ENCODE measurements at places on chromosomes 13 and 19. TPM values are rescaled to one million over a fixed set of nuclear protein-coding genes. Genes with fewer than 3 reads are reported as not detected.

DNA sequence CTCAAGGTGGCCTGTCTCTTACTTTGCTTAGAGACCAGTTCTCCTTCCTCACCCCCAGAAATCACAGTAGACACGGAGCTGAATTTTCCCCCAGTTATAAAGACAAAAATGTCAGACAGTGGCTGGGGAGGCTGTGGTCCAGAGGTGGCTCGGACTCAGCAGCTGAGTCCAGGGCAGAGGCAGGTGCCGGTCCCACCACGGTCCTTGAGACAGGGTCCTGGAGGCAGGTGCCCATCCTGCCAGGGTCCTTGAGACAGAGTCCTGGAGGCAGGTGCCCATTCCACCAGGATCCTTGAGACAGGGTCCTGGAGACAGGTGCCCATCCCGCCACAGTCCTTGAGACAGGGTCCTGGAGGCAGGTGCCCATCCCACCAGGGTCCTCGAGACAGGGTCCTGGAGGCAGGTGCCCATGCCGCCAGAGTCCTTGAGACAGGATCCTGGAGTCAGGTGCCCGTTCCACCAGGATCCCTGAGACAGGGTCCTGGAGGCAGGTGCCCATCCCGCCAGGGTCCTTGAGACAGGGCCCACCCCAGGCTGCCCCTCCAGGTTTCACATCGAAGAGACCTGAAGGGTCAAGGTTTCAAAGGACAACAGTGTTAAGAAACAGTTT is 23.1 kb downstream of the PEPD start:
- no peak overlapping the region for H3K27ac ChIP-seq
- no peak for DNase-seq
- H3K4me1 ChIP-seq: no peaks in the 10 kb centered on the region
- no peaks in the 10 kb centered on the region for H3K27me3 ChIP-seq
- no peak overlapping the region for H3K4me3 ChIP-seq

- H3K4me3 ChIP-seq: no peak overlapping the region
- H3K36me3 ChIP-seq: no peaks in the 10 kb centered on the region
- H3K27me3 ChIP-seq: no peaks in the 10 kb centered on the region
Observed at GRCh38 chr13:110991991-110992508, 77.2 kb upstream of the ANKRD10 start.

GRCh38 chr13:109572389-109572788 is 214.0 kb downstream of the IRS2 start:
- no peak for DNase-seq
- no peaks in the 10 kb centered on the region for H3K4me1 ChIP-seq
- no peak overlapping the region for H3K27ac ChIP-seq
- H3K4me3 ChIP-seq: no peak overlapping the region
- no peaks in the 10 kb centered on the region for H3K27me3 ChIP-seq

DNA sequence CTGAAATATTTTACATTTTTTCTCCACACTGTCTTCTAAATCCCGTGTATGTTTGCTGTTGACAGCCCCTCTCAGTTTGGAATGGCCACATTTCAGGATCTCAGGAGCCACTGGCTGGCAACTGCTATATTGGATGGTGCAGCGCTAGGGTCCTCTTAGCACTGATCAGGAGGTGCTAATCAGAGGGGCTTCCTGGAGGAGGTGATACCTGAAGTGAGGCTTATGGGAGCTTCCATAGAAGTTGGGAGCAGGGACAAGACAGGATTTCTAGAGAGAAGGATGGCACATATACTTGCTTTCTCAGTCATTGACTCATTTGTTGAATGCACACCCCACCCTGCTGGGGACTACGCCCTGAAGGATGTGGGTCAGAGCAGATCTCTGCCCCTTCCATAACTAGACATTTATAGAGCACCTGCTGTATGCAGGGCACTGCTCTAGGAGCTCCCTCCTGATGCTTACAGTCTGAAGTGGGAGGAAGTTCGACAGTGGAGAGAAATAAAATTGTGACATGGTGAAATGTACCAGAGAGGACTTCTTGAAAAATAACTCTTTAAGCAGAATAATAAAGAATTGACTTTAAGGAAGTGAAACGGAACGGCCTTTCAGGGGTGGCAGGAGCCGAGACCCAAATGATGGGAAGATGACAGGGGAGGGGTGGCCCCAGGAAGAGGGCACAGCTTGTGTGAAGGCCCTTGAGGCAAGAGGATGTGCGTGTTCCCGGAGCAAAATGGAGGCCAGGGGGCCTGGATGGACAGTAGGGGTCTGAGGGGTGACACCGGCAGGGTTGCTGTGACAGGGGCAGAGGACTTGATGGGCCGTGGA is 13.1 kb downstream of the AP2A1 start:
- no peaks in the 10 kb centered on the region for H3K4me1 ChIP-seq
- H3K4me3 ChIP-seq: no peak overlapping the region
- H3K27me3 ChIP-seq: no peaks in the 10 kb centered on the region
- H3K27ac ChIP-seq: no peak overlapping the region
- no peak for DNase-seq

CBY2 gene
- not detected for total RNA-seq

- no peaks in the 10 kb centered on the region for H3K4me1 ChIP-seq
- DNase-seq: no peak
- no peaks in the 10 kb centered on the region for H3K36me3 ChIP-seq
- peak overlapping the region; percentile 10 for H3K4me3 ChIP-seq
Observed at GRCh38 chr19:23071147-23071511, 45.7 kb upstream of the ZNF730 start.

- H3K4me1 ChIP-seq: peaks cover 24% of the 10 kb centered on the region
- H3K36me3 ChIP-seq: no peaks in the 10 kb centered on the region
- DNase-seq: no peak
- H3K27ac ChIP-seq: no peak overlapping the region
Observed at GRCh38 chr19:576768-577438, 4.5 kb downstream of the BSG start.

GRCh38 chr13:30804474-30804873 is 69.1 kb downstream of the ALOX5AP start:
- no peak for DNase-seq
- no peak overlapping the region for H3K4me3 ChIP-seq
- H3K27me3 ChIP-seq: no peaks in the 10 kb centered on the region
- no peak overlapping the region for H3K27ac ChIP-seq
- H3K4me1 ChIP-seq: no peaks in the 10 kb centered on the region

DNA sequence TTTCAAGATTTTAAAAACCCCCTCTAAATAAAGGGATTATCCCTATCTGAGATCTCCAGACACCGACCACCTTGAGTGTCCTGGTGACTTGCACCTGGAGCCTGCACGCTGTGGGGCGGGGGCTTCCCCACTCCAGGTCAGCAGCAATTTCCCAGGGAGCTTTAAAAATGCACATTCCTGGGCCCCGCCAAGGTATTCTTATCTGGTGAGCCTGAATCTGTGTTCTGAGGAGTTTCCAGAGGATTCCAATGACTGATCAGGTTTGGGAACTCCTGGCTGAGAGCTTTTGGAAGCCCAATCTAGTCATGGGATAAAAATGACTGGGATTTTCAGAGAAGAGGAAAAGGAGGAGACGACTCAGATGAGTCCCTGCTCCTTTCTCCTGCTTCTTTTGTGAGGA is 66.1 kb downstream of the FGF9 start:
- DNase-seq: no peak
- H3K4me3 ChIP-seq: no peak overlapping the region
- no peaks in the 10 kb centered on the region for H3K27me3 ChIP-seq

GRCh38 chr19:5652261-5652660 is 28.1 kb downstream of the MICOS13 start:
- no peaks in the 10 kb centered on the region for H3K36me3 ChIP-seq
- no peaks in the 10 kb centered on the region for H3K4me1 ChIP-seq
- no peak for DNase-seq
- H3K27ac ChIP-seq: no peak overlapping the region

KLK15 gene
- total RNA-seq: not detected

- H3K27ac ChIP-seq: peak overlapping the region; percentile 100
- no peak overlapping the region for H3K4me3 ChIP-seq
- no peaks in the 10 kb centered on the region for H3K27me3 ChIP-seq
- peaks cover 18% of the 10 kb centered on the region for H3K4me1 ChIP-seq
Observed at GRCh38 chr19:12786141-12786870, 5.0 kb upstream of the JUNB start.

DNA sequence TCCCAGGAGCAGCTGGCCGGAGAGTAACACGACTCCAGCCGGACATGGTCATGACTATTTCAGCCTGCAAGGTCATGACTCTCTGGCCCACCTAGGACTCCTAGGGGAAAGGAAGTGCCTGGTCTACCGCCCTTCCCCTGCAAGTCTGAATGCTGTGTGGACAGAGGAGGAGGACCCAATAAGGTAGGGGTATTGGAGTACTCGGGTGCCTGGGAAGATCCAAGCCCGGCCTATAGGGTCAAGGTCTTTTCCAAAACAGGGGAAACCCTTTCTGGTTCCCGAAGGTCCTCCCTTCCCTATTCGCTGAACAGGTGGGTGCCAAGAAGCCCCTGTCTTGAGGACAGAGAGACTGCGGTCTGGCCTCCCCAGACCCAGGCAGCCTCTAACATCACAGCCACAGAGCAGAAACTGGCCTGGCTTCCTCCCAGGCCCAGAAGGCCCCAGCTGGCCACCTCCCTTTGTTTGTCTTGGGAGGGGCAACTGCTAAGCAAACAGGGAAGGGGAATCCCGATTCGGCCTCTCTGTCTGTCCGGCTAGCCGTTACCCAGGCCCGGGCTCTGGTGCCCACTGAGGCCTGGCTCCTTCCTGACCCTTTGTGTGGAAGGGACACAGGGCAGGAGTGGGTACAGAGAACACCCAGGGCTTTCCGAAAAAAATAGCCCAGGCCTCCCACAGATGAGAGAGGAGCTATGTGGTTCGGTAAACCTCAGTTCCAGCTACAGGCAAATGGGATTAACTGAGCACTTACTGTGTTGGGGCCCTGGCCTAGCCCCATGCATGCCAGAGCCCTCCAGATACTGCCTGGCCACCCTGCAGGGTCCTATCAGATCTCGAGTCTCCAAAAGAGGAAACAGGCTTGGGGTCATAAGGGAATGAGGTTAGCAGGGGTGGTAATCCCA is 5.2 kb upstream of the GRAMD1A start:
- no peaks in the 10 kb centered on the region for H3K4me1 ChIP-seq
- H3K4me3 ChIP-seq: no peak overlapping the region
- DNase-seq: no peak
- no peaks in the 10 kb centered on the region for H3K36me3 ChIP-seq
- H3K27ac ChIP-seq: peak overlapping the region; percentile 33
- no peaks in the 10 kb centered on the region for H3K27me3 ChIP-seq

STAP2 gene
- total RNA-seq: 6.7 TPM

RXFP2 gene
- 0.61 TPM for total RNA-seq

GRCh38 chr19:36093146-36093662 is 17.7 kb upstream of the OVOL3 start:
- no peak overlapping the region for H3K27ac ChIP-seq
- H3K4me3 ChIP-seq: no peak overlapping the region
- no peaks in the 10 kb centered on the region for H3K4me1 ChIP-seq
- H3K36me3 ChIP-seq: no peaks in the 10 kb centered on the region

GRCh38 chr13:31068119-31068423 is 93.6 kb downstream of the HSPH1 start:
- H3K27ac ChIP-seq: no peak overlapping the region
- H3K36me3 ChIP-seq: no peaks in the 10 kb centered on the region
- no peak overlapping the region for H3K4me3 ChIP-seq
- DNase-seq: no peak
- no peaks in the 10 kb centered on the region for H3K27me3 ChIP-seq

PNMA8B gene
- 7.9 TPM for total RNA-seq

IL27RA gene
- total RNA-seq: 10.0 TPM

ZNF296 gene
- total RNA-seq: 0.27 TPM

GRCh38 chr13:33015791-33016323 is 366 bp upstream of the KL start:
- peaks cover 4% of the 10 kb centered on the region for H3K4me1 ChIP-seq
- peak overlapping the region; percentile 33 for H3K4me3 ChIP-seq
- peak; percentile 17 for DNase-seq
- H3K27me3 ChIP-seq: peaks cover 3% of the 10 kb centered on the region

- H3K4me1 ChIP-seq: no peaks in the 10 kb centered on the region
- peak overlapping the region; percentile 2 for H3K27ac ChIP-seq
- no peak overlapping the region for H3K4me3 ChIP-seq
- H3K27me3 ChIP-seq: no peaks in the 10 kb centered on the region
- DNase-seq: peak; percentile 89
Observed at GRCh38 chr19:18450931-18451836, 13.3 kb upstream of the ISYNA1 start.

PCDH20 gene
- total RNA-seq: 1.9 TPM

GRCh38 chr19:47389150-47389556 is 30.2 kb downstream of the MEIS3 start:
- H3K36me3 ChIP-seq: no peaks in the 10 kb centered on the region
- H3K4me1 ChIP-seq: no peaks in the 10 kb centered on the region
- no peak for DNase-seq
- H3K27me3 ChIP-seq: no peaks in the 10 kb centered on the region
- no peak overlapping the region for H3K27ac ChIP-seq

DNA sequence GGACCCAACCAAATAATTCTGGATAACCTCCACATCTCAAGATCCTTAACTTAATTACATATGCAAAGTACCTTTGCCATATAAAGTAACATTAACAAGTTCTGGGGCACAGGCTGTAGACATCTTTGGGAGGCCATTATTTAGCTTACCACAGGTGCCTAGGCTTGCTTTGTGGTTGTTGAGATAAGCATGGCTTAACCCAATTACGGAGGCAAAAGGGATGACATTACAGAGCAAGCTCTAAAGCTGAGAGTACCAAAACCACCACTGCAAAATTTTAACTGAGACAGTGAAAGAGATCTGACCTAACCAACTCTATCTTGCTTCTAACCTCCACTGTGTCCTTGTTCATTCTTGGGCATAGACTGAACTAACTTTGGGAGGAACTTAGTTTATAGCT is 502.9 kb upstream of the ATXN8OS start:
- no peaks in the 10 kb centered on the region for H3K4me1 ChIP-seq
- no peaks in the 10 kb centered on the region for H3K36me3 ChIP-seq
- H3K27ac ChIP-seq: no peak overlapping the region
- DNase-seq: no peak
- H3K4me3 ChIP-seq: no peak overlapping the region

RAB4B gene
- total RNA-seq: 11.3 TPM

DNA sequence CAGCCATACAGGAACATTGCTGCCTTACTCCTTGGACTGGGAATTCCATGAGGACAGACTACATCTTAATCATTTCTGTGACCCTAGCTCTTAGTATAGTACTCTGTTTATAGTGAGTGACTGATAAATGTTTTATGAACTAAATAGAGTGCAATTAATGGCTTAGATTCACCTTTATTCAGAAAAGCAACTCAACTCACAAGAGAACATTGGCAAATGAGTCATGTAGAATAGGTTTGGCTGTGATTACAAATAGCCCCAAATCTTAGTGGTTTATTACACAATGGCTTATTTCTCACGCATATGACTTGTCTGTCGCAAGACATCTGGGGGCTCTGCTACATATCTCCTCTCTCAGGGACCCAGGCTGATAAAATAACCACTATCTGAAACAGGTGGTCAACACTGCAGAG is 121.6 kb upstream of the KL start:
- no peaks in the 10 kb centered on the region for H3K27me3 ChIP-seq
- no peak overlapping the region for H3K27ac ChIP-seq
- DNase-seq: no peak
- H3K4me1 ChIP-seq: no peaks in the 10 kb centered on the region
- no peak overlapping the region for H3K4me3 ChIP-seq
- no peaks in the 10 kb centered on the region for H3K36me3 ChIP-seq

GRCh38 chr19:15923702-15924101 is 10.6 kb downstream of the CYP4F11 start:
- H3K27me3 ChIP-seq: peaks cover 4% of the 10 kb centered on the region
- no peak overlapping the region for H3K4me3 ChIP-seq
- H3K36me3 ChIP-seq: no peaks in the 10 kb centered on the region
- no peak for DNase-seq
- H3K4me1 ChIP-seq: no peaks in the 10 kb centered on the region

EMP3 gene
- 23.8 TPM for total RNA-seq

GRCh38 chr19:4149518-4150288 is 3.7 kb upstream of the CREB3L3 start:
- no peaks in the 10 kb centered on the region for H3K27me3 ChIP-seq
- no peaks in the 10 kb centered on the region for H3K36me3 ChIP-seq
- H3K4me1 ChIP-seq: no peaks in the 10 kb centered on the region
- no peak for DNase-seq
- H3K27ac ChIP-seq: no peak overlapping the region
- H3K4me3 ChIP-seq: no peak overlapping the region
